ENCODE measurements at places on chromosomes 3 and 15. TPM values are rescaled to one million over a fixed set of nuclear protein-coding genes. Genes with fewer than 3 reads are reported as not detected.

- peak; percentile 86 for DNase-seq
Measured at GRCh38 chr3:125374996-125375941, at the start of gene ZNF148. Gene ZNF148 (minus strand): TSS chr3:125375325. CDS start chr3:125313640, 61,685 bp downstream.

GRCh38 chr3:52352566-52352965, 36.4 kb downstream of the DNAH1 start:
- no peak for DNase-seq

HCN4 gene
- polyA plus RNA-seq = 0.97 TPM

- DNase-seq = no peak
Measured at GRCh38 chr3:140794507-140794906, 116.6 kb downstream of the TRIM42 start.

- DNase-seq = no peak
Measured at GRCh38 chr15:100207053-100207452, 134.7 kb downstream of the ADAMTS17 start.

- DNase-seq = no peak
Measured at GRCh38 chr3:69803681-69804270, 64.5 kb downstream of the MITF start.

- no peak for DNase-seq
Measured at GRCh38 chr3:126358038-126358815, 1.0 kb upstream of the KLF15 start.

GRCh38 chr15:52115598-52116427, 3.2 kb upstream of the BCL2L10 start:
- no peak for DNase-seq

DNA sequence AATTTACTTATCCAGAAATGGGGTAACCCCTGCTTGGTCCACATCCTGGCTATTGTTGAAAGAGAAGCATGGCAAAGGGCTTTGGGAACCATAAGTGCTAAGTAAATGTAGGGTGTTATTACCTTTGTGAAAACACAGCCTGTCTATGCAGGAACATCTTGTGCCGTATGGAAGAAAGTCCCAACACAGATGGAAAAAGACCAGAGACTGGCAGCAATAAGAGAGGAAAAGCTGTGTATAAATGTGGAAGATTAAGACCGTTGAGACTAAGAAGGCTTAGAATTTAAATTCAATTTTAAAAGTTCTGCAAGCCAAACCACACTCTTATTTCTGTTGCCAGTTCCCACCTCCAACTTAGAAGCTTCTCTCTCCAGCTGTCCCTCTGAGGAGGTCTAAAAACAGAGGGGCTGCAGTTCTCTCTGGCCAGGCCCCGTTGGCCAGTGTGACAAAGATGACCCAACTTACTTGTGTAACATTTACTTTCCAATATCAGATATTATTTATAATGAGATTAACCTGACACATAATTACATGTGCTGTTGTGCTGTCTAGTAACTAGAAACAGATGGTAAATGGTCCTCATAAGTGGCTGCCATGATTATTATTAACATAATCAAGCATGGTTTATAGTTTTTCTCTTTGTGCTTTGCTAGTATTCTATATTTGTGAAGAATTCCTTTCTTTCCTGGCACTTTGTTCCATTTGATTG, 7.0 kb downstream of the MINDY4B start:
- DNase-seq = no peak

DNA sequence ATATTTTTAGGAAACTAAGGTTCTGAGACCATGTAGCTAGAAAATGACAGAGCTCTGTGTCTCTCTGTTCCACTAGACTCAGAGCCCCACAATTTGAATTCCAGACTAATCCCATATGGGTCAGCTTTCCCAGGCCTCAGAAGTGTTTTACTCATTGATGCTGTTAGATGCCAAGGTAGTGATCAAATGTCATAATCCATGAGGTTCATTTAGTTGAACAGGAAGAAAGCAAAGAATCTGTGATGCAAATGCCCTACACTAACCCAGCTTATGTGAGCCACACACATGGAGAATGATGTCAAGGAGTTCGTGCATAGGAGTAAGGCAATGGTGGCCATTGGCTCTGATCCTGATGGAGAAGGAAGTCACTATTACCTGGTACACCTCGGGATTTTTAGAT, 363.4 kb upstream of the RARB start:
- no peak for DNase-seq

CCR4 gene
- polyA plus RNA-seq = 0.22 TPM

GRCh38 chr15:29337156-29337959, 67.7 kb upstream of the NSMCE3 start:
- DNase-seq = no peak

- no peak for DNase-seq
Measured at GRCh38 chr3:56904552-56905215, 102.9 kb upstream of the ARHGEF3 start.

- DNase-seq = no peak
Measured at GRCh38 chr3:14289590-14290461, 111.2 kb downstream of the LSM3 start.

DNA sequence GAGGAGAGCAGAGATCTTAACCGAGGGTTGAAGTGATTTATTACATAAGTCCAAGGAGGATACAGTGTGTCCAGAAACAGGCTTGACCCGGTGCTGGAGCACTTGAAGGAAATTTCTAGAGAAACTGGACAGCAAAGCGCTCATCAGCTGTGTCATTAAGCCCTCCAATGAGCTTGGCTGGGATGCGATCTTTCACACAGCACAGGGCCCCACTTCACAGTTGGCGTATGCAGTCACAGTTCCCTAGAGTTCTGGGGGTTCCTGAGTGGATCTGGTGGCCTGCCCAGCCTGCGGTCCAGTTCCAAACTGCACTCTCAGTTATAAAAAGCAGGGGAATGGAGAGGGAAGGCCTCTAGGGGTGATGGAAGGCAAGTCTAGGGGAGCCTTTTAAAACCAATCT, 13.6 kb downstream of the ST8SIA2 start:
- no peak for DNase-seq

- no peak for DNase-seq
Measured at GRCh38 chr3:67661089-67661488, 6.7 kb upstream of the SUCLG2 start.

DNA sequence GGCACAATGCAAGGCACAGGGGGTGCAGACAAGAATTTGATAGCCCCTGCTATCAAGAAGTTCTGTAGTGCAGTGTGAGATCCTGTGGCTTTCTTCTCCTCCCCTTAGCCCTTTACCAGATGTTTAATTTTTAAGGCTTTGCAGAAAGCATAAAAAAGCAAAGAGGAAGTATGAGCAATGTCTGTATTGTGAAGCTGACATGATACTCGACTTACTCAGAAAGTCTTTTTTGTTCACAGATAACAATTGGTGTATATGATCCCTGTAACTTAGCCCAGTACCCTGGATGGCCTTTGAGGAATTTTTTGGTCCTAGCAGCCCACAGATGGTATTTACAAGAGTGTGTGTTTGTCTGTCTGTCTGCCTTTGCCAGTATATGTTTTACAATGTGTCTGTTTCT, 58.9 kb downstream of the ATG7 start:
- DNase-seq = no peak

GRCh38 chr3:123803521-123803920, 80.6 kb downstream of the MYLK start:
- no peak for DNase-seq

DNA sequence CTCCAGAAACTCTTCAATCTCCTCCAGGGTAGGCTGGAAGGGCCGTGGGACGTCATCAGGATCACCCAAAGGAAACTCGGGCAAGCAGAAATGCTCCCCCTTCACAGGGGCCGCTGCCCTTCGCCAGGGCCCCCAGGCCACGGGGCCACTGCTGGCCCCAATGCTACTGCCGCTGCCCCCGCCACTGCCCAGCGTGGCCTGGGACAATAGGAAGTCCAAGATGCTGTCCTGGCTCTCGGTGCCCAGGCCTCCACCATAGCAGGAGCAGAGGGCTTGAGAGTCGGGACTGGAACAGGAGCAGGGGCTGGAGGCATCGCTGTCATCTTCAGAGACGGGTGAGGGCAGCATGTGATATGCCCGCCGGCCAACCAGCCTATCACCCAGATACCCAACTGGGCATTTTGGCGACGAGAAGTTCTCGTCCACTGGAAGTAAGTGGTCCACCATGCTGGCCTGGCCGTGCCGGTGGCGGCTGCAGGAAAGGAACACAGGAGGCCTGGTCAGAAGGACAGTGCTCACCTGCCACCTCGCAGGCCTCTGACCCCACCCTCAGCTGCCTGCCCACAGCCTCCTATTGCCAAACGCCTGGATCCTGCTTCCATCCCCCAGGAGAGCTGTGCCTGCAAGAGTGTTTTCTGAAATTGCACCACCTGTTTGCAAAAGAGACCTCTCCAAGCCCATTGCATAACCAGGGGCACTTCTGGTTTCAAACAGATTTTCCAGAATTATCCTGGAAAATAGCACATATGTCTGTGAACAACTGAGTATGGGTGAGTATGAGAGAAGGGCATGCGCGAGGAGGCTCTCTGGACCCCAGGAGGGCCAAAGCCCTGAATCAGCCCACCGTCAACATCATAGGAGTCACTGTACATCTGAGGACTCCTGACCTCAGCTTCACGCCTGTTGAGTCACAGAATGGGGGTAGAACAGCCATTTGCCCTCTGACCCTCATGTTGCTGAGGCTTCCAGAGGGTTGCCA, 4.4 kb downstream of the KLF15 start:
- no peak for DNase-seq

Data from right renal pelvis (tissue), 4 donors.